ENCODE measurements at places on chromosomes 1 and 21. TPM values are rescaled to one million over a fixed set of nuclear protein-coding genes. Genes with fewer than 3 reads are reported as not detected.

The TSNAX gene
- 13.3 TPM for total RNA-seq

The BCL2L15 gene
- 0.13 TPM for total RNA-seq

The GJB5 gene
- total RNA-seq = not detected

The GALE gene
- total RNA-seq = 43.1 TPM

The UTS2 gene
- not detected for total RNA-seq

The LINGO4 gene
- total RNA-seq = 0.15 TPM

The GCSAML gene
- total RNA-seq = not detected

The YIPF1 gene
- total RNA-seq = 18.3 TPM

The SDHC gene
- total RNA-seq = 223 TPM

The RGSL1 gene
- not detected for total RNA-seq

The NPHS2 gene
- total RNA-seq = not detected

The ANKRD34A gene
- 0.65 TPM for total RNA-seq

The GUCA2B gene
- 0.53 TPM for total RNA-seq

The FCGR2B gene
- 14.9 TPM for total RNA-seq

The S100A12 gene
- 1.2 TPM for total RNA-seq

The SLC25A34 gene
- 12.3 TPM for total RNA-seq

The RHOU gene
- 19.7 TPM for total RNA-seq

The OR2T2 gene
- not detected for total RNA-seq

The SON gene
- 94.6 TPM for total RNA-seq

The NTRK1 gene
- not detected for total RNA-seq

The GPR153 gene
- total RNA-seq = 40.0 TPM

The OR10J1 gene
- not detected for total RNA-seq

The PGLYRP4 gene
- total RNA-seq = not detected

The FCAMR gene
- total RNA-seq = 0.60 TPM

The SPRR2B gene
- not detected for total RNA-seq

The HRNR gene
- not detected for total RNA-seq

The SCP2 gene
- total RNA-seq = 796 TPM

The LCE1B gene
- total RNA-seq = not detected

The ZNF678 gene
- total RNA-seq = 2.5 TPM

The A3GALT2 gene
- not detected for total RNA-seq

The RYR2 gene
- total RNA-seq = 0.03 TPM

The LCE1D gene
- not detected for total RNA-seq

The TMPRSS15 gene
- total RNA-seq = not detected

The KIF17 gene
- 1.5 TPM for total RNA-seq

The SLC1A7 gene
- total RNA-seq = 0.35 TPM

The ACBD6 gene
- total RNA-seq = 11.1 TPM

The SLC45A3 gene
- total RNA-seq = 21.2 TPM

The KCNC4 gene
- 1.8 TPM for total RNA-seq

The CR2 gene
- 0.08 TPM for total RNA-seq

The LRRC38 gene
- total RNA-seq = not detected

The PLPP3 gene
- total RNA-seq = 53.9 TPM

The SPRR3 gene
- not detected for total RNA-seq

The ZFYVE9 gene
- total RNA-seq = 11.1 TPM

The TRIM58 gene
- total RNA-seq = 0.18 TPM

The AUNIP gene
- total RNA-seq = not detected

The SH3BGR gene
- 5.8 TPM for total RNA-seq

The KCNK2 gene
- 0.08 TPM for total RNA-seq

The HFM1 gene
- 0.35 TPM for total RNA-seq

The MCOLN3 gene
- total RNA-seq = 0.05 TPM
